ENCODE measurements at places on chromosomes 7 and 10. TPM values are rescaled to one million over a fixed set of nuclear protein-coding genes. Genes with fewer than 3 reads are reported as not detected.
A peak's percentile ranks its signal among the peaks of the same experiment; 100 is the strongest.

ZNF425 gene
- 5.9 TPM for total RNA-seq

PSD gene
- total RNA-seq: 0.99 TPM

NEUROG3 gene
- not detected for total RNA-seq

DNA sequence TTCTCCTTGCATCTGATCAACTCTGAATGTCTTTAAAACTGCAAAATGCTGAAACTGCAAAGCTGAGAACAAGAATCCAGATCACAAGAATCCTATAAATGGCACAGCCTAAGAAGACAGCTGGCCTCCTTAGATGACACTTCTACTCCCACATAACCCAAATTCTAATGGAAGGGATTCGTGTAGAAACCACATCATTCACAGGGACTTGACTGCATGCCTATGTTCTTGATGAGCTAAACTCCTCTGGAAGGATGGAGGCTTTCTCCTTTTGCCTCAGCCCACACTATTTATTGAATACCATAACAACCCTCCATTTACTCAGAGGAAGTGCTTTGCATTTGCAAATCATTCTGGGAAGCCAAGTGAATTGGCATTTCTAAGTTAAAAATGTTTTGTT is 252.5 kb upstream of the VWC2 start:
- no peaks in the 10 kb centered on the region for H3K4me1 ChIP-seq
- DNase-seq: no peak
- no peak overlapping the region for H3K27ac ChIP-seq
- H3K4me3 ChIP-seq: no peak overlapping the region
- H3K27me3 ChIP-seq: no peaks in the 10 kb centered on the region

DNA sequence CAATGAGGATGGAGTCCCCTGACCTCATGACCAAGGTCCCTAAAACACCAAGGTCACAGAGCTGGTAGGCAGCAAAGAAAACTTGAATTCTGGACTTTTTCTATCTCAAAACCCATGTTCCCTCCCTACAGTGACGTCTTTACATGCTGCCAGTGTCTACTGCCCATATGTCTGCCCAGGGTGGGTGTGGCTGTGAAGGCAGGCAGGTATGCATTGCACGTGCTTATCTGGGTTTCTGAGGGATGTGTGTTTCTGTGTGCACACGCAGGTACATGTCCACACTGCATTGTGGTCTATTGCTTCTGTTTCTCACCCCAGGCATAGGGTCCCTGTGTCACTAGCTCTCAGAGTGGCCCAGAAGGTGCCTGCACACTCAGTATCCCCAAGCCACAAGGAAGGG is 13.5 kb downstream of the ATP6V1F start:
- DNase-seq: no peak
- no peaks in the 10 kb centered on the region for H3K36me3 ChIP-seq
- no peaks in the 10 kb centered on the region for H3K27me3 ChIP-seq
- H3K4me3 ChIP-seq: no peak overlapping the region
- H3K27ac ChIP-seq: no peak overlapping the region
- H3K4me1 ChIP-seq: no peaks in the 10 kb centered on the region

DNA sequence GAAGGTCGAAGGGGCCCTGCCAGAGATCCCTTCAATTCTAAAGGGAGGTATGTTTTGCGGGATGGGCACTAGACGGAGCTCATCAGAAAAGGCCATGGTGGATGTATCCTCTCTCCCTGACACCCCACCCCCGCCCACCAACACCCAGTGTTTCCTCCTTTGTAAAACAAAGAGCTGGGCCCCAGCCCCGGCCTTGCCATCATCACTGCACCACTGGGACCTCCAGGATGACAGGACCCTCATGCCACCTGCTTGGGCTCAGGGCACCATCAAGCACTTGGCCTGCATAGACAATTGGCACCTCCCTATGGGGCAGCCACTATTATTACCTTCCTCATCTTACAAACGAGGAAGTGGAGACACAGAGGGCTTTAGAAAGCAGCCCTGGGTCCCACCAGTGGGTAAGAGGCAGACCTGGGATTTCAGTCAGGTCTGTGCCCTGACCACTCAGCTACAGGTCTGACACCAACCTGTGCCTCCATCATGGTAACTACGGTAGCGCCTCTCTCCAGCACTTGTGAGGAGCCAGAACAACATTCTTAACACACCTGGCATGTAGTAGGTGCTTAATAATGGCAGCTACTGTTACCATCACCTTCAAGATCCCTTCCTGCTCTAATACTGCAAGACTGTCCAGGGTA is 2.0 kb downstream of the CALML3 start:
- no peaks in the 10 kb centered on the region for H3K36me3 ChIP-seq
- H3K4me3 ChIP-seq: no peak overlapping the region
- no peak for DNase-seq
- H3K27me3 ChIP-seq: no peaks in the 10 kb centered on the region
- H3K27ac ChIP-seq: no peak overlapping the region

- H3K27ac ChIP-seq: no peak overlapping the region
- no peaks in the 10 kb centered on the region for H3K27me3 ChIP-seq
- H3K36me3 ChIP-seq: no peaks in the 10 kb centered on the region
- no peak overlapping the region for H3K4me3 ChIP-seq
- DNase-seq: no peak
Measured at GRCh38 chr7:22403344-22403743, 46.4 kb upstream of the RAPGEF5 start.

DNA sequence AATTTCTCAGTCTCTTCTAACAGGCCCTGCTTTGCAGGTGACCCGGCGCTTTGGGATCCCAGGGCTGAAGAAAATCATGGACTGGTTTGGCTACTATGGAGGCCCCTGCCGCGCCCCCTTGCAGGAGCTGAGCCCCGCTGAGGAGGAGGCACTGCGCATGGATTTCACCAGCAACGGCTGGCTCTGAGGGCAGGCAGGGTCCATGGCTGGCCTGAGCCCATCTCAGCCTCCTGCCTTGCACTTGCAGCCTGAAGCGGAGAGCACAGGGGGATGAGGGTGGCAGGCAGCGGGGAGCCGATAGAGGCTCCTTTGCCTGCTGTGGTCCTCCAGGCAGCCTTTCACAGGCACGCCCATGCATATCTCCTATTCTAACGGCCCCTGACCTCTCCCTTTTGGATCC is 21.8 kb downstream of the MORN4 start:
- H3K27ac ChIP-seq: no peak overlapping the region
- DNase-seq: no peak
- H3K36me3 ChIP-seq: peaks cover 5% of the 10 kb centered on the region
- H3K27me3 ChIP-seq: no peaks in the 10 kb centered on the region
- H3K4me3 ChIP-seq: no peak overlapping the region
- H3K4me1 ChIP-seq: peaks cover 14% of the 10 kb centered on the region

DNA sequence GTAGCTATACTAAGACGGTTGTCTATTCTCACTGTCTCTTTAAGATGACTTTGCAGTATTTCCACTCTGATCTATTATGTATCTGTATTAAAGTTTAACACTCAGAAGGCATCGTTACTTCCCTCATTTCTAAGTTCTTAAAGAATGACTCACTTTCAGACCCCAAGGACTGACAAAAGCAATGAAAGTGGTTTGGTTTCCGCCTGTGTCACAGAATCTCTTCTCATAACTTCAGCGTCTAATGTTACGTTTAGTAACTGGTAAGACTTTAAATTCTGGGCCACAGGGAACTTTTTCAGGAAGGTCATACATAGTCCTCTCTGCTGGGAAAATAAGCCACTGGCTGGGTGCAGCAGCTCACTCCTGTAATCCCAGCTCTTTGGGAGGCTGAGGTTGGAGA is 892.0 kb upstream of the AUTS2 start:
- H3K27ac ChIP-seq: peak overlapping the region; percentile 92
- peaks cover 18% of the 10 kb centered on the region for H3K4me1 ChIP-seq
- no peak for DNase-seq
- no peaks in the 10 kb centered on the region for H3K27me3 ChIP-seq
- no peak overlapping the region for H3K4me3 ChIP-seq

GRCh38 chr7:77664715-77665114 is 31.5 kb upstream of the RSBN1L start:
- H3K27ac ChIP-seq: no peak overlapping the region
- H3K4me3 ChIP-seq: no peak overlapping the region
- H3K4me1 ChIP-seq: no peaks in the 10 kb centered on the region
- no peak for DNase-seq

DNA sequence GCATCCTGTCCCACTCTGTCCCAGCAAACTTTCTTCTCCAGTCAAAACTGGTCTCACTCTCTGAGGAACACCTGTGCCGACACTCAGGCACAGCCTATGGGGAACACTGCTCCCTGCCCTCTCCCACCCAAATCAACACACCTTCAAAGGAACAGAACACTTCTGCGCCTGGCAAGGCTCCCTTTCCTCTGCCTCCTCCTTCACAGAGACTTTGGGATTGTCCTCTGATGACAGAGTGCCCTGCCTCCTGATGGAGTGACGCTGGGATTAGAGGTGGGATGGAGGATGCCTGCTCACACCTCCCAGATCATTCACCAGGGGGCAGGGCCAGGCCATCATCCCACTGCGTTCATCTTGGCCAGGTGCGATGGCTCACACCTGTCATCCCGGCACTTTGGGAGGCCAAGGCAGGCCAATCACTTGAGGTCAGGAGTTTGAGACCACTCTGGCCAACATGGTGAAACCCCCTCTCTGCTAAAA is 26.5 kb downstream of the KLF6 start:
- peaks cover 13% of the 10 kb centered on the region for H3K4me1 ChIP-seq
- peak; percentile 71 for DNase-seq
- H3K27ac ChIP-seq: no peak overlapping the region
- H3K4me3 ChIP-seq: no peak overlapping the region

DNA sequence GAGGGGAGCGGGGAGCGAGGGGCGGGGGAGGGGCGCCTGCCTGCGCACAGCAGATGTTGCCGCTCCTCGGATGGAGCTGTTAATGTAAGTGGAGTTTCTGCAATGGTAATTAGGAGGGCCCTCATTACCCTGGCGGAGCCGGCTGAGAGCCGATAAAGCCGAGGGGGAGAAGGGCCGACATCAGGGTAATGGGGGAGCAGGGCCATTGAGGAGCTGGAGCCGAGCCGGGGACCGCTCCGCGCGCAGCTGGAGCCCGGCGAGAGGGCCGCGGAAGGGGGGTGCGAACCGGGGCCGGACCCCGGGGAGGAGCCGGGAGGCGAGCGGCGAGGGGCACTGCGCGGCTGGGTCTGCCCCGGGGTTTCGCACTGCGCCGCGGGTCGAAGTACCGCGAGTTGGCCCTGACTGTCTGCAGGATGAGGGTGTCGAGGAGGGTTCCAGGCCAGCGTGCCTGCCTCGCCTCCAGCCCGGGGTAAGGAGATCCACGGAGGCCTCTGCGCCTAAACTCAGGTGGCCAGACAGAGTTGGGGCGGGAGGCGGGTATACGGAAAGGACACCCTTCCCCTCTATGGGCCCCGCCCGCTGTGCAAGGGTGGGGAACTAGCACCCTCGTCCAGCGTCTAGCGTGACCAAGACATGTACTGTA is 55.0 kb upstream of the LBX1 start:
- no peak for DNase-seq
- H3K4me1 ChIP-seq: peaks cover 6% of the 10 kb centered on the region
- peaks cover 62% of the 10 kb centered on the region for H3K27me3 ChIP-seq
- no peak overlapping the region for H3K4me3 ChIP-seq
- no peak overlapping the region for H3K27ac ChIP-seq

- no peak overlapping the region for H3K4me3 ChIP-seq
- H3K36me3 ChIP-seq: no peaks in the 10 kb centered on the region
- H3K27me3 ChIP-seq: no peaks in the 10 kb centered on the region
- no peak overlapping the region for H3K27ac ChIP-seq
- no peak for DNase-seq
Measured at GRCh38 chr10:70579234-70580002, 23.1 kb downstream of the PRF1 start.

GRCh38 chr10:5490698-5491464 is 8.5 kb downstream of the CALML5 start:
- no peaks in the 10 kb centered on the region for H3K36me3 ChIP-seq
- no peaks in the 10 kb centered on the region for H3K27me3 ChIP-seq
- DNase-seq: no peak
- H3K27ac ChIP-seq: no peak overlapping the region

DNA sequence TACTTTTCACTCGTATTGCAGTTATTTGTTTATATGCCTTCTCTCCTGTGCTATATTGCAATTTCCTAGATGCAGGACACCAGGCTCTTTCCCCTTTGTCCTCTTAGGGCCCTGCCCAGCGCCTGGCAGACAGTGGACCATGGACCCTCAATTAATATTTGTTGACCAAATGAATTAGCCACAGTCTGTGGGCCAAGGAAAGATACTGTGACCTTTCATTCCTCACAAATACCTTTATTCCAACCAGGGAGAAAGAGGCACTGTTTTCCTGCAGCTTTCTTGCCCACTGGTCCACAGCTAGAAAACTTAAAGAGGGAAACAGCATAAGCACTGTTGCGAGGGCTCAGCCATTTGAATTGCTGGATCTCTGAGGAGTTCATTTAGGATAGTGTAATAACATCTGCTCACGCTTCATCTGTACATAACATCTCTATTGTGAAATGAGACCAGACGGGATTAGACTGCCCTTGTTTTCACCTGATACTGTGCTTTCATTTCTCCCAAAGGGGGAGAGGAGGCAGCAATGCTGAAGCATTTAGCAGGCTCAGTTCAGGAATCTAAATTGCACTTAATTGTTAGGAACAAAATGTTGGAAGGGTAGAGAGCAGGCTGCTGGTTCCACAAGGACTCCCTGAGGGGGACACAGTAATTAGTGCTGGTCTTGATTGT is 46.7 kb downstream of the TNS3 start:
- H3K36me3 ChIP-seq: peaks cover 2% of the 10 kb centered on the region
- peak overlapping the region; percentile 83 for H3K27ac ChIP-seq
- H3K4me3 ChIP-seq: peak overlapping the region; percentile 78

- peaks cover 14% of the 10 kb centered on the region for H3K36me3 ChIP-seq
- H3K4me1 ChIP-seq: peaks cover 1% of the 10 kb centered on the region
- H3K4me3 ChIP-seq: no peak overlapping the region
- H3K27me3 ChIP-seq: no peaks in the 10 kb centered on the region
- H3K27ac ChIP-seq: no peak overlapping the region
- no peak for DNase-seq
Measured at GRCh38 chr10:50347394-50347802, 96.1 kb upstream of the ASAH2 start.

- H3K36me3 ChIP-seq: no peaks in the 10 kb centered on the region
- peaks cover 32% of the 10 kb centered on the region for H3K27me3 ChIP-seq
- no peak for DNase-seq
- H3K4me3 ChIP-seq: no peak overlapping the region
- no peak overlapping the region for H3K27ac ChIP-seq
Measured at GRCh38 chr7:150903606-150904005, 51.3 kb downstream of the AOC1 start.

DNA sequence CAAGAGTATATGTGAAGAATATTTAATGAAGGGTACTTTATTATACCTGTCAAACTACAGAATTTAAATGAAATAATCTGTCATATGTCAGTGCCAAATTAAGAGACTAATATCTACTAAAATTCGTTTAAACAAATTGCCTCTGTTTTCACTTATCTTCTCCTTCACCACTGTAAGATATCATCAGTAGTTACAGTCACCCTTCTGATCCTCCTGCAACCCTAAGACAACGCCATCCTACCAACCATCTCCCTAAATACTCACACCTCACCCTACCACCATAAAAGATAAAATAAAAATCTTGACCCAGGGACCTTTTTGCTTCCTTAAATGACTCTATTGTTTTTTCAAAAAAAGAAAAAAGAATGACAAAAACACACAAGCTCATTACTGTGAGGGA is 20.8 kb downstream of the EZH2 start:
- DNase-seq: no peak
- peaks cover 6% of the 10 kb centered on the region for H3K4me1 ChIP-seq
- no peaks in the 10 kb centered on the region for H3K27me3 ChIP-seq
- peaks cover 5% of the 10 kb centered on the region for H3K36me3 ChIP-seq

GRCh38 chr10:48284002-48284546 is 9.6 kb upstream of the FRMPD2 start:
- no peaks in the 10 kb centered on the region for H3K36me3 ChIP-seq
- no peaks in the 10 kb centered on the region for H3K4me1 ChIP-seq
- H3K4me3 ChIP-seq: no peak overlapping the region
- DNase-seq: no peak
- H3K27ac ChIP-seq: no peak overlapping the region
